ENCODE measurements at places on chromosomes 5 and 9. TPM values are rescaled to one million over a fixed set of nuclear protein-coding genes. Genes with fewer than 3 reads are reported as not detected.

DNA sequence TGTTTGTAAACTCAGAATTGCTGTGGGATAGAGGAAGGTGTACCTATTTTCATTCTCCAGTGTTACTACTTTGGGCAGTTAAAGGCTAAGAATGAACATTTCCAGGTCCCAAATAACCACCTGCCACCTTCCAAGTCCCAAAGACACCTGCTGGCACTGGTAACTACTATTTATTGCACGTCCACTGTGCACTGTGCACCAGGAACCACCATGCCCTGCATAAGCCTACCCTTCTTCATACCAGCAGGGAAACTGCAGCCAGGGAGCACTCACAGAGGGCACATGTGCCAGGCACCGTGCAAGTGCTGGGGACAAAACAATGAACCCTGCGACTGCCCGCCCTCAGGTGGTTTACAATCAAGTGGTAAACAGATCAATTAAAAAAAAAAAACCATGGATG is 34.9 kb downstream of the RAPGEF1 start:
- DNase-seq: no peak

- no peak for DNase-seq
Measured at GRCh38 chr9:113934167-113934828, 58.2 kb downstream of the ZNF618 start.

DNA sequence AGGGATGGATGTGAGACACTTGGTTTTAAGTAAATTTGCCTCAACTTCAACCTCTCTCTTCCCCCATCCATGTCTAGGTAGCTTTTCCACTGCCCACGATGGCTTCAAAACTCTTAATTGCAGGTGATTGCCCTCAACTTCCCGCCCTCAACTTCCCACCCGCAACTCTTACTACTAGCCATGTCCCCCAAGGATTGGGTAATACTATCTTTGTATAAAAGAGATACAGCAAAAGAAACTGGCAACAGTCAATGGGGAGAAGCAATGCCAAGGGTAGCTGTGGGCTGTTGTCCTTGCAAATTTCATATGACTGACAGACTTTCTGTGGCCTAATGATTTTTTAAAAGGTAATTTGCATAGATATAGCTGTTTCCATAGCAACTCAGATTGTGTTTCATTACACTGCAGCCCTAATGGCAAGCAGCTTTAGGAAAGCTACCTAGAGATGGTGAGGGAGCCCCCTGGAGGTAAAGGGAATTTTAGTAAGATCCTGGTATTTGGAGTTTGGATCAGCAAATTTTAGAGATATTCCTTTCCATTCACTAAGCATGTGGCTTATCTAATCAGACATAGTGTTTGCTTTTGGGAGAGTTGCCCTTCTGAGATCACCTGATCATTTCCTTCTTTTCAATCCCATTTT is 421.5 kb upstream of the DAP start:
- no peak for DNase-seq

GRCh38 chr5:39211773-39212172 is 7.6 kb downstream of the FYB1 start:
- DNase-seq: no peak

DNA sequence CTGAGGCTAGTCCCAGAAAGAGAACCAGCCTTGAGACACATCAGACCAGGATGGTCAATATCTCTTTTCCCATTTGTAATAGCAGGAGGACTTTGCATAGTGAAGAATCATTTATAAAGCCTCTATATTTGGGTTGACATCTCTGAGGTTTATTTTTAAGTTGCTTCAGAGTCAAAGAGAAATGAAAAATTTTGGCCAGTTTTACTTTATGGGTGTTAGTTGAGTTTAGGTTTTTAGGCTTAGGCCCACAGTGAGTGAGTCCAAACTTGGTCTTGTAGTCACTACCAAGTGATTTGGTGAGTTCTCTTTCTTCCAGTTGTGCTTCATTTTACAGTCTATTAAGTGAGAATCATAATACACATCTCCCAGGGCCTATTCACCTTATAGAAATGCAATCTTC is 5.3 kb upstream of the MEF2C start:
- no peak for DNase-seq

GRCh38 chr5:126847826-126848251 is 70.9 kb downstream of the LMNB1 start:
- DNase-seq: no peak

DNA sequence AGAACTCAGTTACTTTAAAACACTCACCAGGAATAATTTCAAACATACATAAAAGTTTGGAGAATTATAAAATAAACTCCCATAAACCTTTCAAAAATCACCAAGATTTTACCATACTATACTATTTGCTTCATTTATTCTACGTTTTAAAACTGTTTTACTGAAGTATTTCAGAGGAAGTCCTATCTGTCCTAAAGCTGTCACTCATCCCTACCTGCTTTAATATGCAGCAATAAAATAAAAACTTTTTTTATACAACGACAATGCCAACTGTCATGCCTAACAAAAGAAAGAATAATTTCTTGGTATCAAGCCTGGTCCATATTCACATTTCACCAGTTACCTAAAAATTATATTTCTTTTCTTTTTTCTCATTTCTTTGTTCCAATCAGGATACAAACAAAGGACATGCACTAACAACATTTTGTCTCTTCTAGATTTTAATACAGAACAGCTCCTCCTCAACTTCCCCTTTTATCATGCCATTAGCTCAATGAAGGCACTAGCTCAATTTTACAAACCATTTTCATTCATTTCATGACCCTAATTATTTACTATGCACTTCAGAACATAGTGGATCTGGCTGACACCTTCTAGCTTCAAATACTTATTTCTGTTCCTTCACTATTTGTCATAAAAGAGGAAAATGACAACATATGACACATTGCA is 135.2 kb downstream of the GNAQ start:
- DNase-seq: no peak

DNA sequence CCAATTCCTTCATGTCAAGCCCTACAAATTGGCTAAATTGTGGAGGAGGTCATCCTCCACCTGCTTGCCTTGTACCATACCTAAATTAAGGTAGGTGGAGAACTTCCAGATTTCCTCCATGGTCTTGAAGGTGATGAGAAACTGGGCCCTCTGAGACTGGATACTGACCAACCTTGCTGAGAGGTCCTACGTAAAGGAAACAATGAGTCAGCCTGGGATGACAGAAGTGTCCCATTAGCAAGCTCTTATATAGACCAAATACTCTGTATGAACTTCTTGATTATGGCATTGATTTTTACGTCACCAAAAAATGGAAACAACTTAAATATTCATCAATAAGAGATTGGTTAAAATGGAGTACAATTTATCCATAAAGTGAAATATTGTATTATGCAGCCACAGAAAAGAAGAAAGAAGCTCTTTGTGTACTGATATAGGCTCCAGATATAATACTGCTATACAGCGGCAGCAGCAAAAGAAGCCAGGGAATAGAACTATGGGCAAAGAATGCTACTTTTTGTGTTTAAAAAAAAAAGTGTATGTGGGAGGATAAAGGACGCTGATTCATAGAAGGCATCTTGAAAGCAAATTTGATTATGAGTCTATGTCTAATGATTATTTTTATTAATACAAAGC is 18.3 kb downstream of the SH3TC2 start:
- no peak for DNase-seq

- DNase-seq: no peak
Measured at GRCh38 chr5:13250464-13251291, 693.8 kb downstream of the DNAH5 start.

- no peak for DNase-seq
Measured at GRCh38 chr5:116507941-116508655, 66.5 kb downstream of the SEMA6A start.

- no peak for DNase-seq
Measured at GRCh38 chr9:16626577-16627130, 243.8 kb downstream of the BNC2 start.

DNA sequence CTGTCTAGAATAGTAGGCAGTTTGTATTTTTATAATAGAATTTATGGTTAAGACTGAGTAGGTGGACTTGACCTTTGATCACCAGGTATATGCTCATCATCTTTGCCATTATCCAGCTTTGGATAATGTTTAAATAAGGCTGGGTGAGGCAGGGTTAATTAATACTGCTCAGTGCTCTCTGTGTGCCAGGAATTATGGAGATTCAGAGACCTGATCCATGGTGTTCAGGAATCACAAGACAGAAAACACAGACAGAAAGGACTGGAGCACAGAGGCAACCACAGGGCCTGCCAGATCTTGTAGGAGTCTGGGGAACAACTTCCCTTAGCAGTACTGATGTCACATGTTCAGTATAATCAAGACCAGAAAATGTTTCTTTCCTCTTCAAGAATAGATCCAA is 186.3 kb upstream of the ADCY2 start:
- DNase-seq: peak; percentile 10

GRCh38 chr9:32698706-32699277 is 63.3 kb upstream of the TAF1L start:
- DNase-seq: no peak

- DNase-seq: no peak
Measured at GRCh38 chr5:39712316-39713249, 287.8 kb upstream of the DAB2 start.

GRCh38 chr5:155594270-155594669 is 580.7 kb downstream of the KIF4B start:
- DNase-seq: no peak

GRCh38 chr5:141518618-141519015 is 29.7 kb downstream of the PCDHGC5 start:
- DNase-seq: no peak

DNA sequence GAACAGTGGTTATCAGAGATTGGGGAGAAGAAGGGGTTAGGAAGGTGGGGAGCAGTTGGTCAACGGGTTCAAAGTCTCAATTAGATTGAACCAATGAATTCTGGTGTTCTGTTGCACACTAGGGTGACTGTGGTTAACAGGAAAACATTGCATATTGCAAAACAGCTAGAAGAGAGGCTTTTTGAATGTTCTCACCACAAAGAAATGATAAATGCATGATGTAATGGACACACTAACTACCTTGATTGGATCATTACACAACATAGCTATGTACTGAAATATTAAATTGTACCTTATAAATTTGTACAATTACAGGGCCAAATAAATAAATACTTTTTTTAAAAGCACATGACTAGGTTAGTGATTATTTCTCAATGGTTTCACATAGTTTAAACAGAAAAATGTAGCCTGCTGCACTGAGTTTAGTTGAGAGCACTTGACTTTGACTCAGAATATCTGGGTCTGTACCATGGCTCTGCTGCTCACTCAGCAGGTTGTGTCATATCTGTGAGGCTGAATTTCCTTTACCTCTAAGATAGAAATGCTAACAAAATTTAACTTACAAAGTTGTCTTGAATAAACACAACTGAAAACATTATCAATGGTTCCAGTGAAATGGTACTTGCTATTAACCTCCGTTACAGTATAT is 30.4 kb downstream of the NUDT12 start:
- DNase-seq: no peak

DNA sequence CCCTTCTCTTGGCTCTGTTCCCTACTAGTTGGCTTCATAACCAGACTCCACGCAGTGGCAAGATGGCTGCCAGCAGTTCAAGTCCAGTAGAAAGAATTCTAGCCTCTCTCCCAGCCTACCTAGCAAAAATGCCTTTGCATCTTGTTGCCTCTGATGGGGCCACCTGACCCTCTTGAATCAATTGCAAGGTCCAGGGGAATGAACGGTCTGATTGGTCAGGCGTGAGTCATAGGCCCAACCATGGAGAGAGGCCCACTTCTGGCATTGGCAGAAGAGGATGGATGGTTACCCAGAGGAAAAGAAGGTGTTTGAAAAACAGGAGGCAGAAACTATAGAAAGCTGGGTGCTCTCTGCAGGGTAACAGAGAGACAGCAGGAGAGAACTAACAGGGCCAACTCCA is 622.6 kb downstream of the CCDC171 start:
- no peak for DNase-seq

DNA sequence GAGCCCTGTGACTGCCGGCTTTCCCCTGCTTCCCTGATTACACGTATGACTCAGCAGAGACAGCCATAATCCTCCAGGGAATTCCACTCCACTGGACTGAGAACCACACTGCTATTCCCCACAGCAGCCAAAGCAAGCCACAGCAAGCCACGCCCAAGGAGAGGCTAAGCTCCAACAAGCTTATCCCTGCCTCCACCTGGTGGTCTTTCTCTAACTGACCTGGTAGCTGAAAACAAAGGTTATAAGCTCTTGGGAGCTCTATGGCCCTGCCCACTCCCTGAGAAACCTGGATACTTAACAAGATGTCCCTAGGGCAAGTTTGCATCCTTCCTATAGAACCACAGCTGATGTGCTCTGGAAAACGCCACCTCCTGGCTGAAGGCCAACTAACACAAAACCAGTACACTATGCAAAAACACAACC is 613.7 kb upstream of the CDH18 start:
- no peak for DNase-seq

GRCh38 chr9:104808035-104808614 is 44.2 kb downstream of the NIPSNAP3B start:
- DNase-seq: no peak

- no peak for DNase-seq
Measured at GRCh38 chr5:168649306-168649705, 70.1 kb upstream of the PANK3 start.

DNA sequence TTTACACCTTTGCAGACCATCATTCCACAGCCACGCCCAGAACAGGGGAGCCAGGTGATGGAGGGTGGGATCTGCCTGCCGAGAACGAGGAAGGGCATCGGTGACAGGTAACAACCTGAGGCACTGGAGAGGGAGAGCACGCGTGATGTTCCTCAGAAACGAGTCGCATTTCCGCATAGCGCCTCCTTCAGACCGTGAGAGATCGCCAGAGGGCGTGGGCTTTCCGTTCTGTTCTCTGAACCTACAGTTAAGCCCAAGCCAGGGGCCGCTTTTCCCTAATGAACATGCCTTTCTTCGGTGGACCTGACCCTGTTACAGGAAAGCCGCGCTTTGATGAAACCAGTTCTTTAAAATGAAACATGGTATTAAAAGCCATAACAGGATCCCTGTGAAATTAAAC is 17.1 kb upstream of the ADAMTS2 start:
- no peak for DNase-seq

TMEFF1 gene
- total RNA-seq: not detected

NOTCH1 gene
- total RNA-seq: 154 TPM

C9orf72 gene
- 13.1 TPM for total RNA-seq

KLF4 gene
- total RNA-seq: 332 TPM

C5orf58 gene
- total RNA-seq: not detected

MYMK gene
- not detected for total RNA-seq

OR1Q1 gene
- not detected for total RNA-seq

SH3TC2 gene
- total RNA-seq: 1.5 TPM

CCDC192 gene
- total RNA-seq: not detected

INSL4 gene
- not detected for total RNA-seq

RUFY1 gene
- 39.9 TPM for total RNA-seq

MSX2 gene
- not detected for total RNA-seq

MLANA gene
- total RNA-seq: not detected

HMCN2 gene
- total RNA-seq: 16.7 TPM

SLC6A7 gene
- total RNA-seq: 22.9 TPM

SLCO6A1 gene
- total RNA-seq: not detected

MEF2C gene
- total RNA-seq: 24.3 TPM

OSTF1 gene
- 0.60 TPM for total RNA-seq

ADAMTSL2 gene
- 2.2 TPM for total RNA-seq

All from transverse colon (tissue), 4 donors.